Activated CD8-positive, alpha-beta T cell treated with anti-CD3 and anti-CD28 coated beads, Interleukin-2, amount 10 ng/mL, durations not matched to agents 7 days and 5 days (primary cell): ENCODE measurements at places on chromosomes 11 and 22.

DNA sequence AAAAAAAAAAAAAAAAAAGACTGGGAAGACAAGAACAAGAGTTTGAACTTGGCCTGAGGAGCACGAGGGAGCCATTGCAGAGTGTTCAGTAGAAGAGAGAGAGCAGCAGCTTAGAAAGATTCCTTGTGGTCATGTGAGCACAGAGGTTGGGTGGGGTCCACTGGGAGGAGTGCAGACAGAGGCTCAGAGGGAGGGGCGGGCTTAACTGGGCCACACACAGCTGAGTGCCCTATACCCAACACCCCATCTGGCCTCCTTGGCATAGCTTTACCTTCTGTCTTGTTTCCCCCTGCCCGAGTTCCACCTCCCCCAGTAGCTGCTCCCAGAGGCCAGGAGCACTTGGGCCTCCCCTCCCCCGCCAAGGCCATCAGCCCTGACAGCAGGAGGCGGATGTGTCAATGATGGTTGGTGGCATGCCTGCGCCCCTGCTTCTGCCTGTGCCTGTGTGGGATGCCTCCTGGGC, 12.1 kb downstream of the C11orf86 start:
- DNase-seq: no peak

- no peak for DNase-seq
Observed at GRCh38 chr11:125373426-125374391, 122.4 kb downstream of the FEZ1 start.

DNA sequence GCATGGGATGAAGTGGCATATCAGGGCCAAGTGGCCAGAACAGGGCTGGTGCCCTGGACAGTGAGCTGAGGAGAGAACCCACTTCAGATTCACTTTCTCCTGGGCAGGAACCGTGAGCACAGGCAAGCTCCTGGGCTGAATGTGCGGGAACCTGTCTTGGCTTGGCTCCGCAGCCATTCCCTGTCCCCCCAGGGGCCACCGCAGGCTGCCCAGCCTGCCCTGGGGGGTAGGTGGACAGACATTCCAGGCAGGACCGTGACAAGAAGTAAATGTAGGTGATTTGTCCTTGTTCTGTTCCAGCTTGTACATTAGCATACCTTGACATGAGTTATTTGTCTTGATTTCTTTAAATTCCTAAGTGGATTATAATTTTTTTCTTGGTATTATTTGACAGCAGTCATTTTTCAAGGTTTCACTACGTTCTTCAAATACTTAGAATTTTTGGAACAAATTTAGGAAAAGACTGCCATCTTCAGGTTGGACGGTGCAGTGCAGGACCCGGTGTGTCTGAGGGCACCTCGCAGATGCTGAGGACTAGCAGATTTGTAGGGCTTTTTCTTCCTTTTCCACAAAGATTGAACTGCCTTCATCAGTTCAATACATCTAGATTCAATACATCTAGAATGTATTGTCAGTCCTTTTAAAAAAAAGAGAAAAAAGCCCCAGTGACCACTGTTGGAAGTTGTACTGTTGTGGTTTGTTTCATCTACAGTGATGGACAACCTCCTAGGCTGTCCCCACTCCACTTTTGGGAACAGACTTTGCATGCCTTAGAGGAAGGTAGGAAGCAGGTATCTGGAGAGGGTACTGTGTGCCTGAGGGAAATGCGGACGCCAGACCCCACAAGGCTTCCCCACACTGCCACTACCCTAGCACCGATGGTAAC, 115.1 kb upstream of the RASSF10 start:
- peak; percentile 69 for DNase-seq

GRCh38 chr22:35352214-35353111, 28.4 kb upstream of the HMOX1 start:
- peak; percentile 61 for DNase-seq

GRCh38 chr11:47552056-47552565, 821 bp downstream of the CELF1 start:
- peak; percentile 39 for DNase-seq

DNA sequence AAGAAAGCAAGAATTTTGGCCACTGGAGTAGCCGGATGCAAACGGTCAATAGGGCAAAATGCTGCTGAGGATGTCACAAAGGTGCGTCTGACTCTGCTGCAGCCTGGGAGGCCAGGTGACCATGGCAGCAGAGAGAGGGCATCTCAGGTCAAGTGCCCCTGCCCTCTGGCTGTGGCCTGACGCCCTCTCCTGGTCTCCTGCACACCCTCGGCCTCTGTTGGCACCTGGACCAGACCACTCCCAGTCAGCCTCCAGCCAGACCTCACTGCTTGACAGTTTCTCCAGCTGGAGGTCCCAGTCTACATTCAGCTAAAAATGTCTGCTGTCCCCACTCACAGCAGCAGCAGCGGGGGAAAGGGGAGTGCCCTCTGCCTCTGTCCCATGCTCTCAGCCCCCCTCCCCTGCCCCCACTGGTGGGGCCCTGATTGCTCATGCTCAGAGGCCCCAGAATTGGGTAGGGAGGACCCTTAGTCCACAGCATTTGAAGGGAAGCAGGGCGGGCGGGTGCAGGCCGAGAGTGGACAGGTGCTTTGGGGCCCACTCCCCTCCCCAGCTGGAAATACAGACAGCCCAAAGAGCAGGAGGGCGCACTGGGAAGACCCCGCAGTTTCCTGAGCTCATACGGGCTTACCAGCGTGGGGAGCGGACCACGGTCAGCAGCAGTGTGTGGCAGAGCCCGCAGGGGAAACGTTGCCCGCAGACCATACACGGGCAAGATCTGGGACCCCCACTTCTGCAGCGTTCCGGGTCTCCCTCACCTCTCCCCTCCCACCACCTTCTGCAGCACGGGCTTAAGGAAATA, 1.6 kb upstream of the BRSK2 start:
- no peak for DNase-seq

DNA sequence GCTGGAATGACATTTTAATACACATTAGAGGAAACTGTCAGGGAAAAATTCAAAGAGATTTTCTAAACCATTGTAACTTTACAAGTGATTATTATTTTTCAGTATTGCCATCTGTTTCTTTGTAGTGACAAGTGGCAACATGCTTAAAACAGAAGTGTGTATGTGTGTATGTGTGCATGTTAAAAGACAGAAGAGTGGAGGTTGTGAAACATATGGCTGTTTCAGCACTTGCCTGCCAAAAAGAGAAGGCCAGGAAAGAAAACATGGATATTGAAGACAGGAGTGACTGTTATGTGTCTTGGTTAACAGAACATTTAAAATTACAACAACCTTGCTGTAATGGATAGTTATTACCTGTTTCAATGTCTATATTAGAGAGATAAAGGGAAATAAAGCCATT, 24.3 kb upstream of the VWA5A start:
- no peak for DNase-seq

DNA sequence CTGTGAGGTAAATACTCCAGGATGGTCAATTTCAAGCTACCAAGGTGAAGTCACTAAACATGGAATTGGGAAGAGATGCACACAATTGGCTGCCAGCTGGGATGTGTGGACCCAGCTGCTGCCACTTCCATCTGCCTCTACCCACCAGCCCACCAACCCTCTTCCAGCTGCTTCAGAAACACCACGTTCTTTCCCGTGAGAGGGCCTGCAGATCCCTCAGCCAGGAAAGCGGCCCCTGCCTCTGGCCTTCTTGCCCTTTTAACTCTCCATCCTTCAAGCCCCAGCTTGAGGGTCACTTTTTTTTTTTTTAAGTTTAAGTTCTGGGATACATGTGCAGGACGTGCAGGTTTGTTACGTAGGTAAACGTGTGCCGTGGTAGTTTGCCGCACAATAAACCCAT, 20.0 kb downstream of the PRG3 start:
- no peak for DNase-seq

DNA sequence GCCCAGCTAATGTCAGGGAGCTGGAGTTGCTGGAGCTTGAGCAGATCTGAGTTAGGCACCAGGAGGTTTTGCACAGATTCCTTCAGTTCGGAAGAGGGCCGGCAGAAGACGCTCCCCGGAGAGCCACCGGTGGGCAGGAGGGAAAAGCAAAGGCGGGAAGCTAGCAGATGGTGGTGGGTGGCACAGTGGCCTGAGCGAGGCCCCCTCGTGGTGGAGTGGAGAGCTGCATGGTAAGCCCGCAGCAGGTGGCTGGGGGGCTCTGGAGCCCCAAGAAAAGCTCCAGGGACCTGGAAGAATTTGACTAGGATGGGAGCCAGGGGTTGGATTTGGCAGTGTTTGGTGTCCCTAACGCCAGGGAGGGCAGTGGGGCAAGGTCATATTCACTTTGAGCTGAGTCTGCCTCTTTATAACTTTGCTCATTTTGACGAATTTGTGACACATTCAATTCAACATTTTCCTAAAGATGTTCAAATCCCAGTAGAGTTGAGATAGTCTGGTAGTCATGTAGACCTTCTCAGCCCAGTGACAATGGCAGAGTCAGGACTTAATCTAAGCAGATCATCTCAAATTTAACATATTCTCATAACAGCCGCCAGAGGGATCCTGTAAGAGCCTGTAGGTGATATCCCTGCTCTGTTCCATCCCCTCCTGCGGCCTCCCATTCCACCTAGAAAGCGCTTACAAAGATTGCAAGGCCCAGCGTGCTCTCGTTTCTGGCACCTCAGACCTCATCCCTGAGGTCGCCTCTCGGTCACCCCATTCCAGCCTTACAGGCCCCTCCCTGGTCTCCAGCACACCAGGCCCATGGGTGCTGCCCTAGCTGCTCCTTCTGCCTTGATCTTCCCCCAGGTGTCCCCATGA, 57.9 kb downstream of the TRIM29 start:
- no peak for DNase-seq

DNA sequence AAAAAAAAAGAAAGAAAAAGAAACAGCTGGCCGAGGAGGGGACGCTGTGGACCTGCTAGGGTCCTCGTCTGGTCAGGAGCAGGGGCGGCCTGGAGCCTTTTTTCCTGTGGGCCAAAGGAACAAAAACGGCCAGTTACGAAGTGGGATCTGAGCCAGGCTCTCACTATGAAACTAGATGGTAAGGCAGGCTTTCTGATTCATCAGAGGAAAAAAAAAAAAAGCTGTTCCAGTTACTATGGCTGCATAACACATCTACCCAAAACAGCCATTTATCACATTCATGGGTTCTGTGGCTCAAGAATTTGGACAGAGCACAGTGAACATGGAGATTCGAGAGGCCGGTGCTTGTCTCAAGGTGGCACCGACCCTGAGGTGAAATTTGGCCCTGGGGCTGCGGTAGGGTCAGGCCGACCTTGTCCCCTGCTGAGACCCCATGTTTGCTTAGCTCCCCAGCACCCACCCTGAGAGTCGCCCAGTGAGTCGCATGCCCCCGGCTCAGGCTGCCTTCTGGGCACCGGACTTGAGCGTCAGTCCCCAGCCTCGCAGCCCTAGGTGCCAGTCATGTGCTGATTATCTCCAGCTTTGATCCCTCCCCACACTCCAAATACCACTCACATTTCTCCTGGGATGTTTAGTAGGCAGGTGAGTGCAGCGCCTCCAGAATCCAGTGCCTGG, 34.2 kb downstream of the MRGPRD start:
- DNase-seq: no peak

- no peak for DNase-seq
Observed at GRCh38 chr11:68303083-68303482, 9.3 kb upstream of the LRP5 start.

DNA sequence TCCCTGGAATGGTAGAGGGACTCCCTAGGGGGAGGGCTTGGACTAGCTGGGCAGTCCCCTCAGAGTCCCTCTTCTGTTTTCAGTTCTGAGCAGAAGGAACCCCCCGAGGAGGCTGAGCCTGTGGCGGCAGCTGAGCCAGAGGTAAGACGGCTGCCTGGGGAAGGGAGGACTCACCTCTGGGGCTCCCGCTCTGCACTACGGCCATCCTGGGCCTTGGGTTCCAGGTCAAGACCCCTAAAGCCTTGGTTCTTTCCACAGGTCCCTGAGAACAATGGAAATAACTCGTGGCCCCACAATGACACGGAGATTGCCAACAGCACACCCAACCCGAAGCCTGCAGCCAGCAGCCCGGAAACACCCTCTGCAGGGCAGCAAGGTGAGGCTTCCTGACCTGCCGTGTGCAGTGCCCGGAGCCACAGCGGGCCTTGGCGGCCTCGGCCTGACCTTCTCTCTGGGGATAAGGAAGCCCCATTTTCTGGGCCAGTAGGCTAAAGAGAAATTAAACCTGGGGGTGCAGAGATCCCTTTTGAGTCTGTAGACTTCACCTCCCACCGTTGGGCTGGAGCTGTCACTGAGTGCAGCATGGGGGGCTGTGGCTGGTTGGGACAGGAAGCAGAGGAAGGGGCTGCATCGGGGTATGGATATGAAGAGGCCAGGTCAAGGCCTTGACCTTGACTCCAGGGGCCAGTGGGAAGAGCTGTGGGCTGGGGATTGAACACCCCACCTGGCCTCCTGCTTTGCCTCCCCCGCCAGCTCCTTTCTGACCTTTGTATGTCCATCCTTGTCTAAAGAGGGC, 15.0 kb downstream of the INCENP start:
- no peak for DNase-seq

- DNase-seq: no peak
Observed at GRCh38 chr11:22938691-22939090, 78.4 kb upstream of the CCDC179 start.

DNA sequence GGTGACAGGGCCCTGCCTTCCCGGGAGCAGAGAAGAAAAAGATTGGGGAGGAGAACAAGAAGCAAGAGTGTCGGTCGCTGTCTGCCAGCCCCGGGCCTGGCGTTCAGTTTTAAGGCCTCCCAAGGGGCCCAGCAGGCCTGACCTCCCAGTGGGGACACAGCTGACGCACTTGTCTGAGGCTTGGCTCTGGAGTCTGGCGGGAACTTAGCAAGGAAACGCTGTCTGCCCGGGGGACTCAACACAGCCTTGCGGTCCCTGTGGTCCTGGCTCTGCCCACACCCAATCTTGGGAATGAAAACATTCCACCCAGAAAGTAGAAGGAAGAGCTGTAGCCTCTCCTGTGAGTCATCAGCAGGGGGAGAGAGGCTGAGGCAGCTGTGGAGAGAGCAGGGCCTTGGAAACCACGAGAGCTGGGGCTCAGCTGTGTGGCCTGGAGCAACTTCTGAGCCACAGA, 54.4 kb downstream of the TRAF6 start:
- DNase-seq: no peak

DNA sequence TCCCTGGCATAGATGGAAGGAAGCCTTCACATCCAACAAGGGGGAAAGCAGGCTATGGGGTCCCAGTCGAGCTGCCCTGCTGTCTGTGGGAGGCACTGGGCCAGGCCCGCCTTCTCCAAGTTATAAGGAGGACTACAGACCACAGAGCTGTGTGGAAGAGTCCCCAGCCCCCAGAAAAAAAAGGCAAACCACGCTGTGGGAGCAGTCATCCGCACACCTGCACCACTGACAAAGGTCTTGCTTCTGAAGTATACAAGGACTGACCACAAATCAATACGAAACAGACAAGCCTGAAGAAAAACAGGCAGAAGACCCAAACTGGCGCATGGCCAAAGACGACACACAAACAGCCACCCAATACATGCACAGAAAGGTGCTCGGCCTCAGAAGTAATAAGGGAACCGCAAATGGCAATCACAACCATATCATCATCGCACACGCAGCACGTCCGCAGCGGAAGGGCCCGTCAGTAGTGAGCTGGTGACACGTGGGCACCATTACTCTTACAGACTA, 384.1 kb downstream of the CTTN start:
- DNase-seq: no peak
